ENCODE measurements at places on chromosomes 3 and 15. TPM values are rescaled to one million over a fixed set of nuclear protein-coding genes. Genes with fewer than 3 reads are reported as not detected.

GRCh38 chr3:185176750-185177359, 24.0 kb upstream of the C3orf70 start:
- peak; percentile 31 for DNase-seq

- DNase-seq, result no peak
Measured at GRCh38 chr3:158717576-158717975, 14.7 kb downstream of the RARRES1 start.

ISG20 gene
- 53.9 TPM for total RNA-seq

PODXL2 gene
- 0.43 TPM for total RNA-seq

SELENOK gene
- total RNA-seq, result 41.8 TPM

CCR9 gene
- total RNA-seq, result not detected

THBS1 gene
- 7.5 TPM for total RNA-seq

PLCH1 gene
- 0.23 TPM for total RNA-seq
